ENCODE measurements at places on chromosomes 13 and 19.
A peak's percentile ranks its signal among the peaks of the same experiment; 100 is the strongest.

GRCh38 chr19:31716826-31717225 lies 367.6 kb upstream of the TSHZ3 start:
- DNase-seq = no peak

DNA sequence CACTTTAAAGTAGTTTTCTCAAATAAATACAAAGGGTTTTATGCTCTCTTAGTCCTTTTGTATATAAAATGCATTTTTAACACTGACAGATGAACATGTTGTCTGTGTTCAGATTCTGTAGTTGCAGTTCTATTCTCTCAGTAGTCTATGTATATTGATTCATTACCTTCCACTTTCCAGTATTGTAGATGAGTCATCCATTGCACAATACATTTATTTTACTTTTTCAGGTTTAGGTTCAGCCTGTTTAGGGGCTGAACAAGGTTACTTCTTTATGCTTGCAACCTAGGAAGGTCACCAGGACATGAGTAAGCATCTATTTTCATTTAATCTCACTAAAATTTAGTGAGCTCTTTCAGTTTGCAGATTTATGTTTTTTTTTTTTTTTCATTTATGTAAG lies 173.6 kb downstream of the NALCN start:
- no peak for DNase-seq

- DNase-seq = no peak
Measured at GRCh38 chr19:38055655-38056521, 148.9 kb downstream of the SIPA1L3 start.

- no peak for DNase-seq
Measured at GRCh38 chr13:73941752-73942151, 192.5 kb downstream of the KLF12 start.

GRCh38 chr13:64866331-64866730 lies 2363.8 kb downstream of the PCDH9 start:
- DNase-seq = no peak

DNA sequence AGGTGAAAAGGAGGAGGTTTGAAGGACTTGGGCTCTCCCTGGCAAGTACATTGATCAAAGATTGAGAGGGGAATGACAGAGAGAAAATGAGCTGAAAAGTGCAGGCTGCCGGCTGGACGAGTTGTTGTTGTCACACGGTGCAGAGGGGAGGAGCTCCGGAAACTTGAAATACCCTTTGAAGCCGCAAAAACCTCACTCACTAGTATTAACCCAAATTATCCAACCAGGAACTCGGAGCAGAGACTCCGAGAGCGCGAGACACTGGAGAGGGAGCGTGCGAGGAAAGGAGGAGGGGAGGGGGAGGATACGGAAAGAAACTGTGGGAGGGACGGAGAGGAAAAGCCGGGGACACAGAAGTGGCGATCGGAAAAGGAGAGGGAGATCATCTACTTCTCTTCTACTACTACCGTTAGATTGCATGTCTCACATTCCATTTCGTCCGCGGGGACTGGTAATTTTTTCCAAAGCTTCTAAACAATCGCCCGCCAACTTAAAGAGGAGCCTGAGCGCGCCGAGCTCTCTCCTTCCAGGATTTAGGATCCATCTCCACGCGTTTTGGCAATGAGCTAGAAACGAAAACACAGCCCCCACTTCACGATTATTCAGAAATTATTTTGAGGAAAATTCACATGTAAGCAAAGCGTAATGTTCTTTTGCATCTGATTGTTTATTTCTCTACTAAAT lies at the start of gene DACH1:
DACH1 (minus strand) TSS at position 74 of the 684 bp plus-strand sequence.
- no peak for DNase-seq

DNA sequence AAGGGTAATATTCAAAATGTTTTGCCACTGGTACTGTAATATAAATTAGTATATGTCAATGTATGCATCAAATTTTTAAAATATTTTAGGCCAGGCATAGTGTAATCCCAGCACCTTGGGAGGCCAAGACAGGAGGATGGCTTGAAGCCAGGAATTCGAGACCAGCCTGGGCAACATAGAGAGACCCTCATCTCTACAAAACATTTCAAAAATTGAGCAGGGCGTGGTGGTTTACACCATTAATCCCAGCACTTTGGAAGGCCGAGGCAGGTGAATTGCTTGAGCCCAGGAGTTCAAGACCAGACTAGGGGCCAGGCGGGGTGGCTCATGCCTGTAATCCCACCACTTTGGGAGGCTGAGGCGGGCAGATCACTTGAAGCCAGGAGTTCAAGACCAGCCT lies 14.1 kb upstream of the STRN4 start:
- no peak for DNase-seq

- no peak for DNase-seq
Measured at GRCh38 chr13:40697711-40698110, 31.3 kb upstream of the FOXO1 start.

GRCh38 chr13:72462726-72463125 lies 264.7 kb downstream of the MZT1 start:
- no peak for DNase-seq

- peak; percentile 66 for DNase-seq
Measured at GRCh38 chr13:26929971-26930730, 169.6 kb upstream of the GPR12 start.

GRCh38 chr19:43713208-43713607 lies 2.7 kb upstream of the IRGC start:
- DNase-seq = no peak

GRCh38 chr19:2266183-2266993 lies 10.2 kb upstream of the JSRP1 start:
- no peak for DNase-seq

DNA sequence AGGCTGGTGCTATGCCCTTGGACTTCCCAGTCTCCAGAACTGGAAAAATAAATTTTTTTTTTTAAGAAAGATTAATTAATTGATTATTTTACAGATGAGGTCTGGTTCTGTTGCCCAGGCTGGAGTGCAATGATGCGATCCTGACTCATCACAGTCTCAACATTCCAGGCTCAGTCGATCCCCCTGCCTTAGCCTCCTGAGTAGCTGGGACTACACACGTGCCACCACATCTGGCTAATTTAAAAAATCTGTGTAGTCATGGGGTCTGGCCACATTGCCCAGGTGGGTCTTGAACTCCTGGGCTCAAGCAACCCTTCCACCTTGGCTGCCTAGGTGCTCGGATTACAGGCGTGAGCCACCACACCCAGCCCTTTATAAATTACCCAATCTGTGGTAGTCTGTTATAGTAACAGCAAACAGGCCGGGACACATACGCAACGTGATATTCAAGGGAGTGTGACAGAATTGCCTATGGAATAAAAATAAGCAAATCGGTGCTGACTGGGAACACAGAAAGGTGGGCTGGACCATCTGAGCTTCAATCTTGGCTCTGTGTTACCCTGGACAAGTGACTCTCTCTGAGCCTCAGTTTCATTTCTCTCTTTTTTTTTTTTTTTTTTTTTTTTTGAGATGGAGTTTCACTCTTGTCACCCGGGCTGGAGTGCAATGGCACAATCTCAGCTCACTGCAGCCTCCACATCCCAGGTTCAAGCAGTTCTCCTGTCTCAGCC lies 42.8 kb downstream of the PIN1 start:
- no peak for DNase-seq

DNA sequence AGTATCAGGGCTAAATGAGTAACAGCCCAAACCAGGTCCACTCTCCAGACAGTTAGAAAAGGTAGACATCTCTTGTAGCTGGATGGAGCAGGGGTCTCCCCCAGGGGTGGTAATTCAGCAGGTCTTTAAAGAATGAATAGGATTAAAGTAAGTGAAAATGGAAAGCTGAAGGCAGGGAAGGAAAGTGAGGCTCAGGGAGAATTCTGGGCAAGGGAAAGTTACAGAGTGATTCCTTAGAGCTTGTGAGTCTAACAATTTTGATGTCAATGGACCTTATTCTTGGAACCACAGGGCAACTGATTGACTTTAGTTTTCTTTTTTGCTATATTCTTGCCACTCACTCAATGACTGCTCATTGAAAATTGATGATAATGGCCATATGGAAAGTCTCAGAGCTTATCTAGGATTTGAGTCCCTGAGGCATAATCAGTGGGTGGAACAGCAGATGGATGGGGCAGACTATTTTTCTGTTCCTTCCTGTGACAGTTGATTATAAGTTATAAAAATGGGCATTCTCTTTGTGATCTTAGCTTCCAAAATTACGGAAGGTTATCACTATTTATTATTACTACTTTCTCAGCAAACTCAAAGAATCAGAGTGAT lies 76.9 kb downstream of the LRCH1 start:
- DNase-seq = no peak

- DNase-seq = no peak
Measured at GRCh38 chr19:16144216-16144581, 714 bp downstream of the HSH2D start.

DNA sequence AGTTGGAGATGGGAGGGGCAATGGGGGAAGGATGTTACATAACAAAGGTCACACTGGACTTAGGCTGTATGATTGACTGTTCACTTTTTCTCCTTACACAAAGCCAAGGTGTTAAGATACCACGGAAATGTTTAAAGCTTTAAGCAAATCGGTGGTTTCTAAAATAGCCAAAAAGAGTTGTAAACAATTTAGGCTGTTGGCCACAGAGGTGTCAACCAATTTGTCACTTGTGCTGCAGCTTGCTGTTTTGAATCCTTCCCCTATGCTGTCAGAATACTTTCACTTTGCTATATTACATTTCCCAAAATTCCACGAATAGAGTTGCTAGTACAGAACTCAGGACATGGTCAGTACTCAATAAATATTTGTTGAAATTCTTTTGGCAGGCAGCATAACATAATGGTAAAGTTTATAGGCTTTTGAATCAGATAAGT lies 149.3 kb downstream of the VWA8 start:
- DNase-seq = no peak

DNA sequence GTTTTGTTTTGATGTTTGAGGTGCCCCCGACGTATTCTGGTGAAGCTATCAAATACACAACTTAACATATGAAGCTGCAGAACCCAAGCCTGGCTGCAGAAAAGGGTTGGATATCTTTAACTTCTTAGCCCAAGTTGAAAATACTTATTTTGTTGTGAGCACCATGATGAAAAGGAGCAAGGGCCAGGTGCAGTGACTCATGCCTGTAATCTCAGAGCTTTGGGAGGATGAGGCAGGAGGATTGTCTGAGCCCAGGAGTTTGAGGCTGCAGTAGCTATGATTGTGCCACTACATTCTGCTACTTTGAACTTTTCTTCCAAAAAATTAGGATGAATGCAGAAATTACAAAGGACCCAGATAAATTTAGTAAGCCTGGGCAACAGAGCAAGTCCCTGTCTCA lies 44.1 kb upstream of the UBE2L5 start:
- no peak for DNase-seq

GRCh38 chr19:40348961-40349507 lies 539 bp downstream of the PLD3 start:
- DNase-seq = no peak

- no peak for DNase-seq
Measured at GRCh38 chr13:47038188-47038587, 141.3 kb upstream of the HTR2A start.

- DNase-seq = no peak
Measured at GRCh38 chr13:71517004-71517403, 350.0 kb downstream of the DACH1 start.

- DNase-seq = peak; percentile 38
Measured at GRCh38 chr19:17281391-17282304, at the start of gene ANKLE1. Gene ANKLE1, plus strand, starts transcription at chr19:17281901. Its CDS starts 20 bp downstream, at chr19:17281921.

DNA sequence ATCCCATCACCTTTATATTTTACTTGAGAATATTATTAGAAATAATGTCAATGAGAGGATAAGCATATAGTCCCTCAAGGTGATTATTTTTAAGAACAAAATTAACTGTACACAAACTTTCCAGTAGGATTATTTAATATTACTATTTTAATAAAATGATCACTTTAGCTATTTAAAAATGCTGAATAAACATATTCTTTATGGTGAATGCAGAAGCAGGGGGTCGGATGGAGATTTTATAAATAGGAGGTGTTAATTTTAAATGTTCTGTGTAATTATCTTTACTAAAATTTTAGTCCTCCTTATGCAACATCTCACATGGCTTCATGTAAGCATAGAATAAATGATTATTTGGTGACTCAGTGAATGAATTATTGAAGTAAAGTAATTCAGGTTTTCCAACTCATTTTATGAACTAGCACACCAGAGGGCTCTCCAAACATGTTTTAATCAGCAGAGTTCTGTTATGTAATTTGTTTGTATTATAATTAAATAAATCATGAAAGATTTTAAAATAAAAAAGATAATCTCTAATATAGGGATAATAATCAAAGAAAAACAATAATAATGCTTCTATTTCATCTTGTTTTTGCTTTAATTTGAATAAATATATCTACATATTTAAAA lies 1635.2 kb downstream of the EFNB2 start:
- no peak for DNase-seq

GRCh38 chr13:49428041-49428763 lies 15.7 kb downstream of the CAB39L start:
- DNase-seq = no peak

DNA sequence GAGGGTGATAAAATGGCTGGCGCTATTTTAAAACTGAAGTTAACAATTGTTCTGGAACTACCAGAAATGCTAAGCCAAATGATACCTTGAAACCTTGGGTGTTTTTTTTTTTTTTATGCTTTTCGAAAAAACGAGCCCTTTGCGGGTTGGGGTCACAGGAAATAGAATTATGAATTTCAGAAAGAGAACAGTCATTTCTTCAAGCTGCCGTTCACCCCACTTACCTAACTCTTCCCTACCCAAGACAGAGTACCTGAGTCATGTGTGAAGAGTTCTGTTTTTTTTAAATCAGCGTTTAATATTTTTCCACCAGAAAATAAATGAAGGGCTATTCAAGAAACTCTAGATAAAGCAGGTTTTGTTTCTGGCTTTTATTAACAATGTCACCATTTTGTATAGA lies 35.3 kb downstream of the KLF2 start:
- no peak for DNase-seq

DNA sequence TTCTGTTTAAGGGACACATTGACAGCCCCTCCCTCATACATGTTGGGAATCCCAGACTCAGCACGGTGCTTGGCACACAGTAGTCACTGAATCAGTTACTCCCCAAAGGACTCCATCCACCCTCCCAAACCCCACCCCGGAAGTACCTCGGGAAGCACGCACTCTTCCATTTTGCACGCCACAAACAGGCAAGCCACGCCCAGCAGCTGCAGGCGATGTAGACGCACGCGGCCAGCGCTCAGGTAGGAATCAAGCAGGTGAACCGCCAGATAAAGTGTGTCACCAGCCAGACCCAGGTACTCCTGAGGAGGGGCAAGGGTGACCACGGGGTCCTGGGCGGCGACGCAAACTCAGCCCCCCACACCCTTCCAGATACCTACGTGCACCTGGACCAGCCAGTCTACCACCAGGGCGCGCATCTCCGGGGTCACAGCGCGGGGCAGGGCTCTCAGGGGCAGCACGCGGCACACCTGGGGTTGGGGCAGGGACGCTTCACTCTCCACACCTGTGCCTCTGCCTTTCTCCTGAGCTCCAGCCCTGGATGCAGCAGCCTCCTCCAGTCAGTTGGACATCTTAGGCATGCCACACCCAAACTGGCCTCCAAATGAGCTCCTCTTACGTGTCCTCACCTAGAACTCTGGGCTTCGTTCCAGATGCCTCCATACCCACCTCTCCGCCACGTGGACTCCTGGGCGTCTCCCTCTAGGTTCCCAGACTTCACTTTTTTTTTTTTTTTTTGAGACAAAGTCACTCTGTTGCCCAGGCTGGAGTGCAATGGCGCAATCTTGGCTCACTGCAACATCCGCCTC lies 1.9 kb downstream of the CCNP start:
- no peak for DNase-seq

- DNase-seq = no peak
Measured at GRCh38 chr19:28737021-28737895, 475.7 kb downstream of the UQCRFS1 start.
